ENCODE measurements at places on chromosomes 13 and 19.
A peak's percentile ranks its signal among the peaks of the same experiment; 100 is the strongest.

- no peak for DNase-seq
Observed at GRCh38 chr13:45542878-45543277, 72.7 kb downstream of the ERICH6B start.

- no peak for DNase-seq
Observed at GRCh38 chr13:28575200-28575599, 80.3 kb upstream of the FLT1 start.

DNA sequence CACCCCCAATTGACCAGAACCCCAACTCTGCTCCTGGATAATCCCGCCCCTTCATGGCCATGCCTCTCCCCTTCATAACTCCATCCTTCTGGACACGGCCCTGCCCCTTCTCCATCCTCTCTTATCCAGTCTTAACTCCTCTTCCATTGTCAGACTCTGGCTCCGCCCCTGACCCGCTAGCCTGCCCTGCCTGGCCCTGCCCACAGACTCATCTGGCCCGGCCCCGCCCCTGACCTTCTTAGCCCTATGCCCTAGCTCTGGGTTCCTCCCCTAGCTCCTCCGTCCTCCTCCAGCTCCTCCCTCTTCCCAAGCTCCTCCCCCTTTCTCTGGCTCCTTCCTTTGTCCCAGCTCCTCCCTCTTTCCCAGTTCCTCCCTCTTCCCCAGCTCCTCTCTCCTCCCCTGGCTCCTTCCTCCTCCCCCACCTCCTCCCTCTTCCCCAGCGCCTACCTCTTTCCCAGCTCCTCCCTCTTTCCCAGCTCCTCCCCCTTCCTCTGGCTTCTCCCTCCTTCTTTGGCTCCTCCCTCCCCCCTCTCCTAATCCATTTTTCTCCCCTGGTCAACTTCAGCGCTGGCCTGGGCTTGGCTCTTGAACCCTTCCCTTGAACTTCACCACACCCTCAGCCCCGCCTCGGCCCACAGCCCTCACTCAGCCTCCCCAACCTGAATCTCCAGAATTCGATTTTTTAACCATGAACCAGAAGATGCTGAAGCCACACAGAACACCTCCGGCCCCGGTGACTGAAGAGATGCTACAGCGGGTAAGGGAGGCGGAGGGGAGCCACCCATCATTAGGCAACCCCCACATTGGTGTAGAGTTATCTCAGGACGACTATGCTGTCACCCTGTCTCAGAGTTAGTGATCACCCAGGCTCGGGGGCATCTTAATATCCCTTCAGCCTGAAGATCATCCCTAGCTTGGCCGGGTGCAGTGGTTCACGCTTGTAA, 9.2 kb upstream of the ZNF358 start:
- peak; percentile 23 for DNase-seq

DNA sequence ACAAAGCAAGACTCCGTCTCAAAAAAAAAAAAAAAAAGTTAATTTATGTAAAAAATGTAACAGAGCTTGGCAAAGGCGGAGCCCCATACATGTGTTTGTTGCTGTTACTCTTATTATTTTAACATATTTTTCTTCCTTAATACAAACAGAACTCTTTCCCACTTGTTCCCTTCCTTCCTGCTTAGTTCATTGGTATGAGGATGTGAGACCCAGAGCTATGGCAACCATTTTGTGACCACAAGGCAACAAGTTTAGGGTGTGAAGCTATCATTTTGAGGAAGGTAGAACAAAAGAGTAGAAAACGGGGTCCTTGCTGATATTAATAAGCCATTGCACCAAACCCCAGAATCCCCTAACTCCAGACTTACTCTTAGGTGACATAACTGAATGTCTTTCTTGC, 5.4 kb downstream of the IFNL1 start:
- no peak for DNase-seq

DNA sequence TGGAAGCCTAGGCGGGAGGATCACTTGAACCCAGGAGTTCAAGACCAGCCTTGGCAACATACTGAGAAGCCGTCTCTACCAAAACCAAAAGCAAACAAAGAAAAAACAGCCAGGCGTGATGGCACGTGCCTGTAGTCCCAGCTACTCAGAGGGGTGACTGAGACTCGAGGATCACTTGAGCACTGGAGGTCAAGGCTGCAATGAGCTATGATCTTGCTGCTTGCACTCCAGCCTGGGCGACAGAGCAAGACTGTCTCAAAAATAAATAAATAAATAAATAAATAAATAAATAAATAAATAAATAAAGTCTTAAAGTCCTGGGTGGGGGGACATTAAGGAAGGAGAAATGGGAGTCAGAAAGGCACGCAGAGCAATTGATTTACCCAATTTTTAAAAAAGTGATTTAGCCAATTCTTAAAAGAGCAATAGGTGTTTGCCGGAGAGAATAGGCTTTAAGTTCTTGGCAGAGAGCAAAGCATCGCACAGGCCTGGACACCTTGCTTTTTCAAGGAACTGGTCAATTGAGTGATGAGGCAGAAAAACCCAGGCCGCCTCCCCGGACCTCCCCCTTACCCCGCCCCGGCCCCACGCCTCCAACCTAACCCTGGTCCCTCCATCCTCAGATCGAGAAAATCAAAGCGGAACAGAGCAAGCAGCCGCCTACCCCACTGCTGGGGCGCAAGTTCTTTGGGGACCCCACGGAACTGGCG, 9.5 kb upstream of the SHKBP1 start:
- DNase-seq, result no peak

DNA sequence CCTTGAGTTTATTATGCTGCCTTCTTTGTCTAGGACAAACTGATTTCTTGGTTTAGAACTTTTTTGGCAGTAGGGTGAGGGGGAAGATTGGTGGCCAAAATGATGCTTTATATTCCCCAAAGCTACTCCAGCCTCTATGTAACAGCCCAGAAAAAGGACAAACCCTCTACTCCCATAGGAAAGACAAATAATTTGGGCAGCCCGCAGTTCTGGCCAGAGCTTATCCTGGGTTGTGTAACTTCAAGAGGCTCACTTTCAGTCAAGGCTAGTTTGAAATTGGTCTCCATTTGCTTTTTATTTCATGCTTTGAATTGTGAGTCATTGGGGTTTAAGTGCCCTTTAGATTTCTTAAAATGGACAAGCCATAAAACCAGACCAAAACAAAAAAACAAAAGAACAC, 142.3 kb downstream of the OLFM4 start:
- DNase-seq, result no peak

GRCh38 chr19:18280247-18281081, 958 bp downstream of the JUND start:
- peak; percentile 84 for DNase-seq

DNA sequence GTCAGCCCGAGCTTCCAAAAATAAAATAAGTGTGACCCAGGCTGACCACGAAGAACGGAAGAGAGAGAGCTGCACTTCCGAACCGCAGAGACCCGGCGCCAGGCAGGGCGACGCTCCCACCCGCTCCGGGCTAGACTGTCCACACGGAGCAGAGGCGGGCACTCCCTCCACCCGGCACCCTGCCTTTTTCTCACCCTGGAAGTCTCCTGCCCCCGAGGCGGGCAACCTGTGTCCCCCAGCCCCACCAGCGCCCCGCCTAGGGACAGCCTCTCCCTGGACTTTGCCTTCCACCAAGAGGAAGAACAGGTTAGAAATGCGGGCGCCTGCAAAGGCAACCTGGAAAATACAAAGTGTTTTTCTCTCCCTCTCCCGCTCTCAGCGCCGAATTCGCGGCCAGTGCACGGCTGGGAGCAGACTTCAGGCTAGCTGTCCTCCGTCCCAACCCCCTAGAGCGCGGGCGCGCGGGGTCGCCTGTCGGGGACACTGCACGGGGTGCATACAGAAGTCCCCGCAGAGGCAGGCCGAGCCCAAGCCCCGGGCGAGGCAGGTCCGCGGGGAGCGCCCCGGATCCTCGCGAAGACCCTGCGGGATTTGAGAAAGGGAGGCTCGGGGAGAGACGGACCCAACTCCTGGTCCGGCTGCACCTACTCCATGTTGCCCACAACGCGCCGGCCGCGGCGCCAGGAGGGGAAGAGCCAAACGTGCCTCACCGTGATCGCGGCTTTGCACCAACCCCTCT, 845 bp downstream of the SPRY2 start:
- DNase-seq, result no peak

- no peak for DNase-seq
Observed at GRCh38 chr19:38221919-38222830, 1.8 kb downstream of the DPF1 start.

GRCh38 chr19:18118420-18119012, 20.9 kb downstream of the MAST3 start:
- no peak for DNase-seq
